ENCODE measurements at places on chromosomes 1 and 21.

GRCh38 chr1:43779805-43780403 is 72.6 kb downstream of the ST3GAL3 start:
- DNase-seq: no peak

DNA sequence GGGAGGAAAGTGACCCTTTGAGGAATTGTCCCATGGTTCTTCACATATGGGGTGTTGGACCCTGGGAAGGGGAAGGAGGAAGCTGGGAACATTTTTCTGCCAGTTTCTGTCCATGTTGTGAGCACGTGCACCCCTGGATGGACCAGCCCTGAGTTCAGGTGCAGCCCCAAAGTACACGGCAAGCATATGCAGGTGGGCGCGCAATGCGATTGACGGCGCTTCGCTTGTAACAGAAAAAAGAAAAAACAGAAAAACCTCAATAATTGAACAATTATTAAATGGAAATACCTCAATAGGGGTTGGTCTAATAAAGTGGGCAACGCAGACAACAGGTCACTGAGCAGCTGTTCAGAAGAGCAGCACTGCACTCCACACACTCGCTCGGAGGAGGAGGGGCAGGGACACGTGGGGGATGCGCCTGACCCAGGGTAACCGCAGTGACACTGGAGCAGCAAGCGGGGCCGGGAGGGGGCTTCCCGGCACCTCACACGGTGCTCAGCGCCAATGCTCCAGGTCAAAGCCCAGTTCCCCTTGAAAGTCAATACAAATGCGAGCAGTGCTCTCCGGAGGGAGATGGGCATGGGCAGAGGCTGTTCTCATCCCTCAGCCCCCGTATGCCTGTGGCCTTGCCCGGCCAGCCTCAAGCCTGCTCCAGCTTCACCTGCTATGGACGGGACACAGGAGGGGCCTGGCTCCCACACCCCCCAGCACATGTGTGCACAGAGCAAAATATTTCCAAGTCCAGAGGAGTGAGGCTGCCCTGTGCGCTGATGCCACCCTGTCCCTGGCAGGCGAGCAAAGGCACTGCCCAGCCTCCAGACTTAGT is 6.6 kb upstream of the ACTRT2 start:
- no peak for DNase-seq

GRCh38 chr1:175155936-175156335 is 36.6 kb downstream of the KIAA0040 start:
- no peak for DNase-seq

DNA sequence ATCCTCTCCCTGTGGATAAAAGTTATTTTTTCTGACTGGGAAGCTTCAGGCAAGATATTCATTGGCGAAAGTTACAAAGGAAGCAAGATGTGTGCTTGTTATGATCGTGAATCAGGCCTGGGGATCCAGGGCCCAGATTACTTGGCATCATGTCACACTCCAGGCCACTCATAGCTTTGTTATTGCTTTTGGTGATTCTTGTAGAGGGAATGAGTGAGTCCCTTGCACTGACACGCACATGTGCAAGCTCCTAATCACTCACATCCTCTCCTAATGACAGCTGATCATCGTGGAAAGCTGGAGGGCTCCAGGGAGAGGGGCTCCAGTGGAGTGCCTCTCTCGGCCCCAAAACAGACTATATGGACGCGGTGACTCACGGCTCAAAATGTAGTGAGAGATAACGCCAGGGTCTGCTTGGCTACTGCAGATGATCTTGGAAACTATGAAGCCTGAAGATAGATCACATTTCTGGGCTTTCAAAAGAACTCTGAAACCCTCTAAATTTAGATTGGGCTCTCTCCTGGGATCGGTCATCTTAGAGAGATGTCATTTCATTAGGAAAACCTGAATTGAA is 481.1 kb upstream of the USP24 start:
- no peak for DNase-seq

DNA sequence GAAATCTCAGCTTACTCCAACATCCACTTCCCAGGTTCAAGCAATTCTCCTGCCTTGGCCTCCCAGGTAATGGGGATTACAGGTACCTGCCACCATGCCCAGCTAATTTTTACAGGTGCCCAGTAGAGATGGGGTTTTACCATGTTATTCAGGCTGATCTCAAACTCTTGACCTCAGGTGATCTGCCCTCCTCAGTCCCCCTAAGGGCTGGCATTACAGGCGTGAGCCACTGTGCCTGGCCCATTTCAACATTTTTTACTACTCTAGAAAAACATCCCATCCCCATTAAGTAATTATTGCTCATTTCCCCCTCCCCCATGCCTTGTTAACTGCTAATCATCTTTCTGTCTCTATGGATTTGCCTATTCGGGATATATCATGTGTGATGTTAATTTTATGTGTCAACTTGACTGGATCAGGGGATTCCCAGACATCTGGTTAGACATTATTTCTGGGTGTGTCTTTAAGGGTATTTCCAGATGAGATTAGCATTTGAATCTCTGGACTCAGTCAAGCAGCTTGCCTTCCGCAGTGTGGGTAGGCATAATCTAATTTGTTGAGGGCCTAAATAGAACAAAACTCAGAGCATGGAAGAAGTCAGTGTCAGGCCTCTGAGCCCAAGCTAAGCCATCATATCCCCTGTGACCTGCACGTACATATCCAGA is 33.0 kb upstream of the ZBTB8B start:
- no peak for DNase-seq

DNA sequence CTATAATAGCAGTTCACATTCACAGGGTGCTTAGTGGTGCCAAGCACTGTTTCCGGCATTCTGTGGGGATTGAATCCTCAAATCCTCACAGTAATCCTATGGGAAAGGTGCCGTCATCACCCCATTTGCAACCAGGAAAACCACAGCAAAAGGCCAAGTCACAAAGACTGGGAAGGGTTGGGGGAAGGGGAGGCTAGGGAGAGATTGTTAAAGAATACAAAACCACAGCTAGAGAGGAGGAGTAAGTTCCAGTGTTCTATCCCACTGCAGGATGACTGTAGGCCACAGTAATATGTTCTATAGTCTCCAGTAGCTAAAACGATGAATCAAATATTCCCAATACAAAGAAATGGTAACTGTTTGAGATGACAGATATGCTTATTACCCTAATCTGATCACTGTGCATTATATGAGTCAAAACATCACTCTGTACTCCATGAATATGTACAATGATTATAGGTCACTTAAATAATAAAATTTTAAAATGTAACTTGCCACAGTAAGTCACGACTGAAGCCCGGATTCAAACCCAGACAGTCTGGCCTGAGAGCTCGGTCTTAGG is 256.8 kb downstream of the TOMM20 start:
- DNase-seq: no peak

GRCh38 chr1:164498792-164499191 is 60.2 kb upstream of the PBX1 start:
- no peak for DNase-seq

DNA sequence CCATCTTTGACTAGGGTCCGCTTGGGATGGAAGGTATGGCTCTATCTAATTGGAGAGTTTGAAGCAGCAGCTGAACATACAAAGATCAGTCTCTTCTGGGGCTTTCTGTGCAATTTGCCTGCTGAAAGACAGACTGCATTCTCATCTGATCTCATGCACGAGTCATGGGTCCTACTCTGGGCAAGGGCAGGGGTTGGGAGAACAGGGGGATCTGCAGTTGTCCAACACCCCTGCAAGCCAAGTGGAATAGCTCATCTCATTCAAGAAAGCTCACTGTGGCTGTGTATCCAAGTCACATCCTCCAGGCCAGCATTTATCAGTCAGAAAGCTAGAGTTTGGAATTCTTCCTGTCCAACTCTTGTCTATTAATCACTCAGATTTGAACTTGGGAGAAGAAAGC is 177.2 kb upstream of the C8B start:
- no peak for DNase-seq

GRCh38 chr1:3244927-3245315 is 175.9 kb downstream of the PRDM16 start:
- no peak for DNase-seq

GRCh38 chr1:72281637-72282270 is 585 bp downstream of the NEGR1 start:
- DNase-seq: no peak

- DNase-seq: no peak
Measured at GRCh38 chr1:240194120-240194519, 102.4 kb downstream of the FMN2 start.

GRCh38 chr1:3161176-3161840 is 92.3 kb downstream of the PRDM16 start:
- DNase-seq: no peak

DNA sequence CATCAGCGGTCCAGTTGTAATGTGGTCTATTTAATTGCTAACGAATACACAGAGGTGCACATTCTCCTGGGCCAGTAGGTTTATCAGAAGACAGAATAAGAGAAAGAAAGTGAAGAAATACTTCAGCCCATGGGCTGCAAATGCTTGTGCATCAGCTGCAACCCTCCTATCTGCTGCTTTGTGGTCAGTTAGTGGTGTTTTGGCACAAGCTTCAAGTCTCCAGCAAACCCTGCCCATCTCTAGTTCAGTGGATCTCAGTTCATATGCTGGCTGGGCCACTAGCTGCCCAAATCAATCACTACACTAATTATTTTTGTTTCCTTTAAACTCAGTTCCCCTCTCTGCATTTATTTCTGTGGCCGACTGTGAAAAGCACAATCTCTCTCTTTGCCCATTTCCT is 124.2 kb downstream of the KCNJ6 start:
- DNase-seq: no peak

DNA sequence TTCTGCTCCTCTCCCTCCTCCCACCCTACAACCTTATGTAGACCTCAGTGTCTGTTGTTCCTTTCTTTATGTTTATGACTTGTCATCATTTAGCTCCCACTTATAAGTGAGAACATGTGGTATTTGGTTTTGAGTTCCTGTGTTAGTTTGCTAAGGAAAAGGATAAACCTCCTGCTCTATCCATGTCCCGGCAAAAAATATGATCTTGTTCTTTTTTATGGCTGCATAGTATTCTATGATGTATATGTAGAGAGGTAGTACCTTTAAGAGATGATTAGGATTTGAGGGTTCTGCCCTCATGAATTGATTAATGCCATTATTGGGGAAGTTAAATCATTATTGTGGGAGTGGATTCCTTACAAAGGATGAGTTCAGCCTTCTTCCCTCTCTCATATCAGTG is 41.8 kb downstream of the LRIF1 start:
- DNase-seq: no peak

All from stimulated activated CD4-positive, alpha-beta T cell treated with anti-CD3 and anti-CD28 coated beads, Interleukin-1b, Interleukin-23, amount 100 ng/mL, for 24 hours (primary cell).